ENCODE measurements at places on chromosomes 2 and 18. TPM values are rescaled to one million over a fixed set of nuclear protein-coding genes. Genes with fewer than 3 reads are reported as not detected.

CXCR2 gene
- not detected for total RNA-seq

SIX3 gene
- not detected for total RNA-seq

ZNF396 gene
- total RNA-seq = 2.7 TPM

CPO gene
- 0.32 TPM for total RNA-seq

SLC23A3 gene
- total RNA-seq = 13.6 TPM

MSTN gene
- not detected for total RNA-seq

RGPD5 gene
- total RNA-seq = 55.2 TPM

LYG1 gene
- total RNA-seq = 1.5 TPM

EHBP1 gene
- total RNA-seq = 26.9 TPM

CFC1 gene
- total RNA-seq = 0.69 TPM

TEKT4 gene
- not detected for total RNA-seq

NLRC4 gene
- 1.8 TPM for total RNA-seq

ADRA2B gene
- total RNA-seq = 0.17 TPM

TRIM54 gene
- total RNA-seq = not detected

WDR33 gene
- 43.3 TPM for total RNA-seq

PPIL3 gene
- total RNA-seq = 25.0 TPM

CIB4 gene
- 0.60 TPM for total RNA-seq

GCG gene
- total RNA-seq = 47.4 TPM

BAZ2B gene
- 72.5 TPM for total RNA-seq

ICOS gene
- total RNA-seq = 0.38 TPM

GPN1 gene
- total RNA-seq = 25.2 TPM

AFF3 gene
- total RNA-seq = 4.2 TPM

TXNDC2 gene
- total RNA-seq = not detected

OR6B2 gene
- total RNA-seq = not detected

LYPD6B gene
- 1.7 TPM for total RNA-seq

TAF1B gene
- 9.4 TPM for total RNA-seq

FTCDNL1 gene
- total RNA-seq = 2.3 TPM

KRTCAP3 gene
- total RNA-seq = 43.9 TPM

REG1B gene
- not detected for total RNA-seq

TEX44 gene
- not detected for total RNA-seq

ZNF514 gene
- 28.0 TPM for total RNA-seq

MAL gene
- total RNA-seq = 2.8 TPM

IGFBP5 gene
- total RNA-seq = 36.4 TPM

C2orf76 gene
- total RNA-seq = 5.5 TPM

FSHR gene
- not detected for total RNA-seq

TLX2 gene
- 0.51 TPM for total RNA-seq

GALNT3 gene
- total RNA-seq = 81.0 TPM

LHCGR gene
- not detected for total RNA-seq

Data from mucosa of descending colon (tissue), 3 donors.